NCI-H2171 (cell line): ENCODE measurements at places on chromosomes 11 and 22.

- no peak for DNase-seq
These were observed 24.4 kb upstream of the FSHB start for GRCh38 chr11:30206249-30206996.

DNA sequence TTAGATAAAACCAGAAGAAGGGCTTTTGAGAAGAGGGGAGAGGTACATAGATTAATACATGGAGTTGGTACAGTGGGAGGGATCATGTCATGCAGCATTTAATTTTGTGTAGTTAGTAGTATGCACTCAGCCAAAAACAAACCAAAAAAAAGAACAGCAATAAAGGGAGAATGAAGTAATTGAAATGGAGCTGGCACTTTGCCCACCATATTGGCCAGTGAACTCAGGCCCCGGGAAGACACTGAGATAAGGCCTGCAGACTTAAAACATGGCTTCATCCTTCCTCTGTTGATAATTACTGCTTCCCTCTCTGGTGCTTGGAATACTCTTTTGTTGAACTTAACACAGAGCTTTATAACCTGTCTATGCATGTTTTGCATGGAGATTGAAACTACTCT is 3.1 kb downstream of the PANX1 start:
- no peak for DNase-seq

DNA sequence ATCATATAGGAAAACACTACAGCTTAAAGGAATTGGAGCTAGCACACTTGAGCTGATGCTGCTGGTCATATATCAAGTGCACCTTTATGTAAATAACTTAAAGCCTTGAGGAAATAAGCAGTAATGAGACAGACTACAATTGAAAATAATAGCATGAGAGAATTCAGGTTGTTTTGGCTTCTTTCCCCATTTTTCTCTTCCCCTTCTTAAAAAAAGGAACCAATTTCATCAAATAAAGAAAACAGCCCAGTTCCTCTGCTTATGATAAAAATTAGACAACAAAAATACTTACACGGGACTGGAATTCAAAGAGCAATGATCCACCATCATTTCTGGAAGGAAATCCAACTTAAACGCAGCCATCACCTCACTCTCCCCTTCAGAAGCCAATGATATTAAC is 50.2 kb upstream of the RAPSN start:
- no peak for DNase-seq

DNA sequence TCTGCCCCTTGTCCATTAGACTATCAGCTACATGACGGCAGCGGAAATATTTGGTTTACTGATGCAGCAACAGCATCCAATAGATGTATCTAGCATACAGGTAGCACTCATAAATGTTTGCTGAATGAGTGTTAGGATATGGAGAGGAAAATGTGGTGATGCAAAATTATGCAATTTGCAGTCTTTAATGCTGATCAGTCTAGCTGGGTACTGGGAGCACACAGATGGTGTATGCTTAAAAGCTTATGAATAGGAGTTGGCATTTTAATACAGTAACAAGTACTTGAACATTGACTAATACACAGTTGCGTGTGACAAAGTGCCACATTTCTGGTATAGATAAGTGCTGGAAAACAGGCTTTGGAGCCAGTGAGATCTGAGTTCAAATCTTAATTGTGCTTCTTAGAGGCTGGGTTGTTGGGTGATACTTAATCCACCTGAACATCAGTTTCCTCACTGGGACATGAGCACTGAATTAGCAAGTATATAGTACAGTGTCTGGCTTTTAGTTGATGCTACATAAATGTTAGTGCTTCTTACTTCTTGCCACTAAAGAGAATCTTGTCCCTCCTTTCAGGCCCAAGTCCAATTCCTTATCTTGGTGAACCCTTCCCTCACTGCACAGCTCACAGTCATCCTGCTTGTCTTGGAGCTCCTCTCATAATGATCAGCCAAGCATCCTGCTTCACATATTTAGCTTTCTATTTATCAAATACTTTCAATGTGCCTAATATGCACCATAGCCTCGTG is 99.6 kb downstream of the TIMP3 start:
- DNase-seq = no peak

DNA sequence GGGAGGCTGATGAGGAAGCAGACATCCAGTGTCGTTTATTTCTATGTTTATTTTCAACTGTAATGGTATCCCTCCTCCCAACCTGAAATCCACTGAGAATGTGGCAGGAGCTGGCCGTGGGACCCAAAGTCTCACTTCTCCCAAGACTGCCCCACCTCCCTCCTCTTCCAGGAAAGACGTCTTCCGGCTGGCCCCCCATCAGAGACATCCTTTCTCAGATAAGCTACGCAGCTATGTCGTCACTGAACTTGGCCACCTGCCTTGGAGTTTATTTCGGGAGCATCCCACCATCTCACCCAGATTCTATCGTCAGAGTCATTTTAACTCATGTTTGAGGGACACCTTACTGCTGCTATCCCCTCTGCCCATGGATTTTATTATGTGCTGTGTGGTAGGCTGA is 13.9 kb downstream of the TMEM184B start:
- DNase-seq = no peak

DNA sequence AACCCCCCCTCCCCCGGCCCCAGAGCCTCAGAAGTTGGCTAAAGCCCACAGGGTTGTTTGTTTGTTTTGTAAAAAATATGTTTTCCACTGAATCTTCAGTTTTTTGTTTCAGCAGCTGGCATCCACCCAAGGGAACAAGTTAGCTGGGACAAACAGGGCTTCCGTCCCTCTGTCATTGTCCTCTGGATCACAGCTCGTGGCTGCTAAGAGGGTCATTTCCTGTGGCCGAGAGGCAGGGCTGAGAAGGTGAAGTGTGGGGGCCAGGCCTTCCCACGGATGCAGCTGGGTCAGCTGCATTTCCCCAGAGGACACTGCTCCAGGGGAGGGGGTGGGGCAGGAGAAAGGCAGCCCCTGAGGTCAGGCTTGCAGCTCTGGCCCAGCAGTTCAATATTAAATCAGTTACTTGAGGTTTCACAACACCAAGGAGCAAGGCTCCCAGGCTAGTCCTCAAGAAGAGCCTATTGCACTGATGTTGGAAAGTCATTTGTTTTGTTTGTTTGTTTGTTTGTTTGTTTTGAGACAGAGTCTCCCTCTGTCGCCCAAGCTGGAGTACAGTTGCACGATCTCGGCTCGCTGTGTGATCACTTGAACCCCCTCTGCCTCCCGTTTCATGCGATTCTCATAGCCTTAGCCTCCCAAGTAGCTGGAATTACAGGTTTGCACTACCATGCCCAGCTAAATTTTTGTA is 34.4 kb upstream of the SMTN start:
- no peak for DNase-seq

GRCh38 chr11:5923427-5923776 is 18.6 kb upstream of the OR56A3 start:
- no peak for DNase-seq

- no peak for DNase-seq
These were observed 145.1 kb downstream of the SWAP70 start for GRCh38 chr11:9808943-9809342.

GRCh38 chr22:30575859-30576258 is 1.4 kb upstream of the GAL3ST1 start:
- no peak for DNase-seq

GRCh38 chr11:72348250-72348649 is 86.1 kb downstream of the CLPB start:
- DNase-seq = no peak

DNA sequence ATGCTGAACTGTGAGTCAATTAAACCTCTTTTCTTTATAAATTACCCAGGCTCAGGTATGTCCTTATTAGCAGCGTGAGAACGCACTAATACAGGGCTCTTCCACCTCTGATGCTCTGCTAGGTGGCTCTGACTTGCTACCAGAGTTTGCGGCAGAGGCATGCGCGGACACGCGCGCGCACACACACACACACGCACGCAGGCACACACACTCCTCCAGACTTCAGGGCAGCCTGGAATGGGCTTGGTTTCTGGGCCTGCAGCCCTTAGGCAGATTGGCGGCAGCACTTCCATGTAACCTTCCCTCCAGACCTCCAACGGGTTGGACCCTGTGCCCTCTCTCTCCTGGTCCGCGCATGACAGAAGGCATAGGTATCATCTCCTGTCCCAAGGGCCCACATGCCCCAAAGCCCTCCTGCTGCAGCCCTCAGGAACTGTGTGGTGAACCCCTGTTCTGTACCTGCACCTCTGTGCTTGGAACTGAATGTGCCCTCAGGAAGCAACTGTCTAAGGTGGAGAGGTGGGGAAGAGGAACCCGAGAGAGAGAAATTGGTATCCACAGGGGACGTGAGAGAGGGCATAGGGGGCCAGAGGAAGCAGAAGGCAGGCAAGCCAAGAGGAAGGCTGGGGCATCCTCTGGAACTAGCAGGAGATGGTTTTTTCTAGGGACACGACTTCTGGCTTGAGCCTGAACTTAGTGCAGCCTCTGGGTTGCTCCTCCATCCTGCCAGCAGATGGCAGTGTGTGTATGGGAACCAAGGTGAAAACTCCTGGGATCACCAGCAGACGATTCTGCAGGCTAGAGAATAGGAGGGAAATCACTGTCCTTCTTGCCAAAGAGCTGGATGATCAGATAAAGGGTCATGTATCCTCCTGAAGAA is 23.4 kb upstream of the RIC3 start:
- DNase-seq = peak; percentile 43

GRCh38 chr11:67307545-67308001 is 4.2 kb downstream of the SSH3 start:
- no peak for DNase-seq
